ENCODE measurements at places on chromosomes 3 and 15.

- no peak for DNase-seq
Observed at GRCh38 chr15:41043276-41043951, 72.7 kb downstream of the INO80 start.

DNA sequence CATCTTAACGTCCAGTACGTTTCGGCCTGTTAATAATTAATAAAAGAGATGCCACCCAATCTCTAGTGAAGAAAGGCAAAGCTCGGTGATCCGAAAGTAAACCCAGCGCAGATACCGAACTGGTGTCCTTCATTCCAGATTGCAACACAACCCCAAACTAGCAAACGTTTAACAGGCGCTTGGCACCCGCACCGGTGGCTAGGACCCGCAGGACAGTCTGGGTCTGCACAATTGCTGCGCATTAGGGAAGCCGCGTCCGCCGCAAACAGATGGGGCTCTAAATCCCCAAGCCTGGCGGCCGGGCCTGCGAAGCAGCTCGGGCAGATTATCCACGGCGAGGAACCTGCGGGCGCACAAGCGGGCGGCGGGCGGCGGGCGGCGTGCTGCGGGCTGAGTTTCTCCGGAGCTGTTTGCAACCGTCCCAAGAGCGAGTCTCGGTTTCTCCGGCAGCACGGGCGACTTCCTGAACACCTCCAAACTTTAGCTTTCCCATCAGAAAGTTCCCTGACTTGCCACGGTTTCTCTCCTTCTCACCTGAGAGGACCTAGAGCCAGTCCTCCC is 112.1 kb upstream of the ICE2 start:
- DNase-seq, result peak; percentile 68

GRCh38 chr3:132318451-132318850 is 1.2 kb downstream of the ACP3 start:
- DNase-seq, result no peak

DNA sequence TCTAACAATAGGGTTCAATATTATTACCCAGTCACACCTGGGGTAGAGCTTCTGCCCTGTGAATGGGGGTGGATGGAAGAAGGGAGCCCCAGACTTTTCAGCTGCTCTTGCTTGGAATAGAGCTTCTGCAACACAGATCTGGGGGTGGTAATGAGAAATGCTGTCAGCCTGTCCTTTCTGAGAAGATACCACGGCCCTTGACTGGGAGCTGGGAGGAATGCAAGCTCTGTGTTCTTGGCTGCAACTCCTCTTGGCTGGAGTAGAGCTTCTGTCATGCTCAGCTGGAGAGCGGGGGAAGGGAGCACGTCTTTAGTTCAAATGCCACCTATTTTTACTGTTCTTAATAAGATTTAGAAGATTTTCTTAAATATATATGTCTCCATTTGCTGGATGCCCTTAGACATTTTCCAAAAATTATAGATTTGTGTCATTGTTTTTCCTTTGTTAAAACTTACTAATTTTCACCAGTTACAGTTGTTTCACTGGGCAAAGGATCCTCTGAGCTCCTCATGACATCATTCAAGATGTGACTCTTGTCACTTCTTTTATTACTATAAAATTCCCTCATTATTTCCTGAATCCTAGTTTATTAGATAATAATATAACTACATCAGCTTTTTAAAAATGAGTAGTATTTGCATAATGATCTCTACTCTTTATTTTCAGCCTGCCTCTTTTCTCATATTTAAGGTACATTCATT is 180.0 kb upstream of the TGFBR2 start:
- no peak for DNase-seq

DNA sequence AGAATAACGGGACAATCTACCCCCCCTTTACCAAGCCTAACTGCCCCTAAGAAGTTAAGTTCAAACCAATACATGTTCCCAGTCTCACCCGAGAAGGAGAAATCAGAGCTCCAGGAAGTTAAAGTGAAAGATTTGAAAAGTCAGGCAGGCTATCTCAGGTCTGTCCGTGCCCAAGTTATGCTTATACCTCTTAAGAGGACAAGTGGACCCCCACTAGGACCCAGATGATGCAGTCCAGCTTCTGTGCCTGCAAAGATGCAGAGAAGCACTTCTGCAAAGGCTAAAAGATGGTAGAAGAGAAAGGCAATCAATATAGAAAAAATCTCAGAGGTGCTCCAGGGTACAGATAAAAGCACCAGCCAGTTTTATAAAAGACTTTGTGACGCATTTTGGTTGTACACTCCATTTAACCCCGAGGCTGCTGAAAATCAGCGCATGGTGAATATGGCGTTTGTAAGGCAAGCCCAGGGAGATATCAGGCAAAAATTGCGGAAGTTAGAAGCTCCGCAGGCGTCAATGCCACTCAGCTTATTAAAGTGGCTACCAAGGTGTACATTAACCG is 9.8 kb upstream of the SLC9C1 start:
- DNase-seq, result no peak

DNA sequence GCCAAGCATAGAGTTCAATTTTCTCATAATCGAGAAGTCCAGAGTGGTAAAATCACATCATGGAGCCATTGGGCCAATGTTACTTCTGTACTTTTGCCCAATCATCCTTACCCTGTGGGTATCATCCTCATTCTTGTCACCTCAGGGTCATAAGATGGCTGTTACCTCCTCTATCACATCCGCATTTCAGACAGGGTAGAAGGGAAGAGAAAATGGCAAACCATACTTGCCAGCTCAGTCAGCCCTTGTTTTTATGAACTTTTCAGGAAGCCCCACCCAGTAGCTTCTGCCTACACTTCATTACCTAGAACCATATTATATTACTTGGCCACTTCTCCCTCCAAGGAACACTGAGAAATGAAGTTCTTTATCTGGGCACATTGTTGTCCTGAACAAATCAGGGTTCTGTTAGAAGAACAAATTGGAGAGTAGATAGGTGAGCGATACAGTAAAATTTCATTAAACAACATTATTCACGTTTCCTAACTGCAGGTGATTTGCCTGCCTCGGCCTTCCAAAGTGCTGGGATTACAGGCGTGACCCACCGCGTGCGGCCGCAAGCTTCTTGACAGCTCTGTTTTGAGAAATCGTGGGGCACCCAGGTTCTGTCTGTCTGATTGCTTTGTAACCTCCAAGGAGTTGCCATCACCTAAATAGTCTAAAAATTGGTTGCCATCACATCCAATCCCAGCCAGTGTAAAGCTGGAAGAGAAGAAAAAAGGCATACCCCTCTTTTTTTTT is 34.5 kb upstream of the RPN1 start:
- DNase-seq, result no peak

DNA sequence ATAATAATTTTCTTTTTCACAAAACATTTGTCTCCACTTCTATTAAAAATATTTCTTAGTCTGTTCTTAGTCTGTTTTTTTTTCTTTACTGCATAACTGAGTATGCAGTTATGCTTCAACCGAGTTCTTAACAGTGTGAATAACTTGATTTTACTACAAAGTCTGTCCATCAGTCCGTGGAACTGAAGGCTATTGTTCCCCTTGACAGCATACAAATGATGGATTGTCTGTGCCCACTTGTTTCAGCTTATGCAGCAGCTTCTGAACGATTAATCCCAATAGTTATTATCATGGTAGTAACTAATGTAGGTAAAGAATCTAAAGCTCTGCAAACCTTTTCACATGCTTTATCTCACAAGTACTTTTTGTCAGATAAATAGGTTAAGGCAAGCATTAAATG is 150.7 kb downstream of the SSR3 start:
- no peak for DNase-seq

GRCh38 chr3:138327831-138328230 is 1.8 kb downstream of the NME9 start:
- DNase-seq, result no peak

- no peak for DNase-seq
Observed at GRCh38 chr3:2094941-2095340, 3.7 kb upstream of the CNTN4 start.

- DNase-seq, result no peak
Observed at GRCh38 chr3:37227870-37228549, 53.6 kb upstream of the LRRFIP2 start.

DNA sequence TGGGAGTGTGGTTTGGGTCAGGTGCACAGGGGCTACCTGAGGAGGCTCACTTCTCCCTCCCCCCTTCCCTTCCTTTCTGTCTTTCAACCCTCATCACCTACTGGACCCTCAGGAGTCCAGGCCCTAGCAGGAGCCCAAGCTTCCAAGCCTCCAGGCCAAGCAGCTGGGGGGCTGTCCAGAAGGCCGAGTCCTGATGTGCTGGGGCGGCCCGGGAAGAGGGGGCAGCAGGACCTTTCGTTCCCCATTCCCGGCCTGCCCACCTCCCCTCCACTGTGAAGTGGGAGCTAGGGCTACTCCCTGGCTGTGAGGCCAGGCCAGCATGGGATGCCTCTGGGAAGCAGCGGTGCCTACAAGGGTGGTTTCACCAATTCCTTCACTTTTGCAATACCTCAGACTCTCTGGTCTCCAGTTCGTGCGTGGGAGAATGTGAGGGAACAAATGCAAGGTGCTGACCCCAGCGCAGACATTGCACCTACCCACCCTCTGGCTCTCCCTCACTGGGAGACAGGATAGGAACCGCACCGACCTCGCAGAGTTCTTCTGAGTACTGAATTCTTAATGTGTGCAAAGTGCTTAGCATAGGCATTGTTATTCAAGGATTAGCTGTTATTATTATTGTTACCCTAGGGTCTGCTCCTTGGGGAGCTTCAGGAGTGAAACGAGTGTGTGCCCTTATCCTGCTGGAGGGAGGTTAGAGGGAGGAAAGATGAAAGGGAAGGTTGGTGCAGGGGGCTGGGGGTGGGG is 2.5 kb downstream of the EPHB3 start:
- no peak for DNase-seq

GRCh38 chr15:70853973-70854665 is at the start of gene LARP6:
Gene LARP6, minus strand, starts transcription at chr15:70854157. Its CDS starts 69 bp downstream, at chr15:70854088.
- peak; percentile 72 for DNase-seq

DNA sequence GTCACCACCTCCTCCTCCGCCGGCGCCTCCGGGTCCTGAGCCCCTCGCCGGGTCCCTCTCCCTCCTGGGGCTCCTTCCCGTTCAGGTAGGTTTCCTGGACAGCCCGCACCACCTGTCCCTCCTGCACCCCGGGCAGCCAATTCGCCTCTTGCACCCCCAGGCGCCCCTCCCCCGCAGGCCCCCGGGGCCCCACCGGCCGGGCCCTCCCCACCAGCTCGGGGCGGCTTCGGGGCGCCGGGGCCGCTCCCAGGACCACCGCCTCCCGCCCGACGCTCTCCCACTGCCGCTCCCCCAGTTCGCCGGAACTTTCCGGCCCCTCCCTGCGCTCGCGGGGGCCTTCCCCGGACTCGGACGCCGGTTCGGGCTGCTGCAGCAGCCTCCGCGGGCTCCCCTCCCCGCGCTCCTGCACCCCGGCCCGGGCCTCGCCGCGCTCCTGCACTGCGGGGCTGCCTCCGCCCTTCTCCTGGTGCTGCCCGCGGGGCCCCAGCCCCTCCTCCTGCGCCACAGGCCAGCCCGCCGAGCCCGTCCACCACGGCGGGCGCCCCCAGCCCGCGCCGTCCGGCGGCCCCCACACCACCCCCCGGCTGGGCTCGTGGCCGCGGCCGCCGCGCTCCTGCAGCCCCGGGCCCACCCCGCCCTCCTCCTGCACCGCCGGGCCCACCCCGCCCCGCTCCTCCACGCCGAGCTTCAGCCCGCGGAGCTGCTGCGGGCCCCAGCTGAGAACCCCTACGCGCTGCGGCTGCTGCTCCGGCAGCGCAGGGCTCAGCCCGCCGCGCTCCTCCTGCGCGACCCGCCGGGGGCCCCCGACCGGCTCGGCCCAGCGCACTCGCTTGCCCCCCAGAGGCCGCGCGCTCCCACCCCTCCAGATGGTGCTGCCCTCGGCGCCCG is 587 bp upstream of the TNK2 start:
- no peak for DNase-seq

DNA sequence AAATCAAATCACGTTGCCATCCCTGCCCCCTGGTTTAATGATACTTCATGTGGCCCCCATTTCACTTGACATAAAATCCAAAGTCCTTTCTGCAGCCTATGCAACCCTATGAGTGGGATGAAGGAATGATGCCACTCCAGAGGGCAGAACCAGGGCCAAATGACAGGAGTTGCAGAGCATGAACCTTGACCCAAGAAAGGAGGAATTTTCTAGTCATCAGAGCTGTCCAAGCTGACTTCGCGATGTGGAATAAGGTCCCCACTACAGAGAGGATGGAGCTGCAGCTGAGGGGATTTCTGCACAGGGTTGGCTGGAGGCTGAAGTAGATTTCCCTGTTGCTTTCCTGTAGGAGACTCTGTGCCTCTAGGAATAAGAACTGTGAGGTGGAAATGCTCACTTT is 15.8 kb upstream of the EPHB3 start:
- DNase-seq, result peak; percentile 7

- peak; percentile 32 for DNase-seq
Observed at GRCh38 chr3:196868297-196868661, 559 bp downstream of the SENP5 start.

- no peak for DNase-seq
Observed at GRCh38 chr15:40593165-40593564, 884 bp upstream of the KNL1 start.

DNA sequence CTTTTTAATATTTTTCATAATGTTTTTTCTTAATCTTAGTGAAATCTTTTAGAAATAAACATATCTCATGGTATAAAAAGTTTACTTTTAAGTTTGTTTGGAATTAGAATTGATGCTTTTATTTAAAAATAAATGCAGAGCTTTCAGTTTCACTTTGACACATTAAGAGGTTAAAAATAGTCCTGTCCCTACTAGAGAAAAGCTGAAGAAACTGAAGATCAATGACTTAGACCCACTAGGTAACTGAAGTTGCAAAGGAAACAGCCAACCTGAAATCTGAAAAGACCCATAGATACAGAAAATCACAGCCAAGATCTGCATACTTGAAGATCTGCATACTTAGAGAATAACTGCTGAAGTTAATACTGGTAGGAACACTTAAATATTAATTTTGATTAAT is 237.6 kb downstream of the RAP2B start:
- no peak for DNase-seq

DNA sequence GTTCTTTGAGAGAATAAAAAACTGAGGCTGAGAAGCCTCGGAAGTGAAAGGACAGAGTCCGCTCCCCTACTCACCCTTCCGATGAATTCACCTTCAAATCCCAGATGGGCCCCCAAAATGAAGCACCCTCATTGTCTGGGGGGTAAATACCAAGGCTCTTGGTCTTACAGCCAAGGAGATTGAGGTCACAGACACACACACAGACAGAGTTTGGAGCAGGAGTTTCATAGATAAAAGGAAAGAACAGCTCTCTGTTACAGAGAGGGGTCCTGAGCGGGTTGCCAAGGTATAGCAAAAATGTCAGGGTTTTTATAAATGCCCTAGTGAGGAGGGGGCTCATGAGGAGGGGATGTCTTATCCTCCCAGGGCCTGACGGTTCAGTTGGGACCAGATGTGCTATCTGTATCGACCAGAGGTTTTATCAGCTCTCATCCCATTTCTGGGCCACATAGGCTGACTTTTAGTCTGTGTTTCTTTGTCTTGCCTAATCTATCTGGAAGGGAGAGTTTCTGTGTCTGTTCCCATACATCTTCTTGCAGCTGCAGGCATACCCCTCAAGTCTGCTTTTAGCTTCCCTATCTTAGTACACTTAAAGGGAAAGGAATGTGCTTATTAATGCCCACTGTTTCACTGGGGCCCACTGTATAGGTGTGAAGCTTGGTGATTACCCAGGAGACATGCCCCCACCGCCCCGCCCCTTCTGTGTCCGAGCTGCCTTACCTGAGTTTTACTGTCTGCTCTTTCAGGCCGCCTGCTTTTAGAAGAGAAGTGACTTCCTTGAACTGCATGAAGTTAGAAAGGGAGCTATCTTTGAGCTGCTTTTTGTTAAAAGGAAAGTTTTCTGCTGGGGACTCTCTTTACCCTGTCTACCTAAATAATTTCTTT is 66.8 kb upstream of the ATP11B start:
- no peak for DNase-seq

GRCh38 chr3:186520431-186520830 is 23.7 kb downstream of the CRYGS start:
- no peak for DNase-seq

- no peak for DNase-seq
Observed at GRCh38 chr3:45676325-45677032, 12.7 kb upstream of the SACM1L start.
